SK-N-MC (cell line): ENCODE measurements at places on chromosomes 16 and 17.

- no peak for DNase-seq
Observed at GRCh38 chr17:9802294-9802693, 10.9 kb upstream of the DHRS7C start.

DNA sequence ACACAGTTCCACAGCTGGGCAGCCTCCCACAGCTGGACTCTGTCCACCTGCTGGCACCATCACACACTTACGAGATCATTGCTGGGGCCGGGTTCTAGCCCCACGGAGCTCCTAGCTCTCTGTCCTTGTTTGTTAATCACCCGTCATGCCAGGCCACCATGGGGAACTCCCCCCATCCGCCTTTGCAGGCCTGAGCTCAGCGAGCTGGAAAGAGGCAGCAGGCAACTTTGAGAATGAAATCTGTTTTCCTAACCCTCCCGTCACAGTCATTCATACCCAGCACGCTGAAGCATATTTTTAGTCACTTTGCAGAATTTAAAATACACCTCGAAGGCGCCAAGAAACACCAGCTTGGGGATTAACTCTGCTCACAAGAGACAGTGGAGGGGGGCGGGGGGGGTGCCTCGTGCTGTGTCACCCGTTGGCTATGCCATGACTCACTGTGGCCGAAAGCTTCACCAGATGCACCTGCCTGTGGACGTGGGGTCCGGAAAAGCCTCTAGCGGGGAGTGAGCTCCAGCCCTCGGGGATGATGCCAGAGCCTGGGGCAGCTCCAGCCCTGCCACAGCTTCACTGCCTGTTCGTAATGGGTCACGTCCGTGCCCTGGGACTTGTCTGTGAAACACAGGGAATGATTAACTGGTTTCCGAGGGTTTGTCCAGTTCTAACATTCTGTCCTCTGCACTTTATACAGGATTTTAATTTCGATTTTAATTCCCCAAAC lies 1.4 kb upstream of the SPNS2 start:
- no peak for DNase-seq

- no peak for DNase-seq
Observed at GRCh38 chr17:43467981-43468581, 15.7 kb upstream of the DHX8 start.

DNA sequence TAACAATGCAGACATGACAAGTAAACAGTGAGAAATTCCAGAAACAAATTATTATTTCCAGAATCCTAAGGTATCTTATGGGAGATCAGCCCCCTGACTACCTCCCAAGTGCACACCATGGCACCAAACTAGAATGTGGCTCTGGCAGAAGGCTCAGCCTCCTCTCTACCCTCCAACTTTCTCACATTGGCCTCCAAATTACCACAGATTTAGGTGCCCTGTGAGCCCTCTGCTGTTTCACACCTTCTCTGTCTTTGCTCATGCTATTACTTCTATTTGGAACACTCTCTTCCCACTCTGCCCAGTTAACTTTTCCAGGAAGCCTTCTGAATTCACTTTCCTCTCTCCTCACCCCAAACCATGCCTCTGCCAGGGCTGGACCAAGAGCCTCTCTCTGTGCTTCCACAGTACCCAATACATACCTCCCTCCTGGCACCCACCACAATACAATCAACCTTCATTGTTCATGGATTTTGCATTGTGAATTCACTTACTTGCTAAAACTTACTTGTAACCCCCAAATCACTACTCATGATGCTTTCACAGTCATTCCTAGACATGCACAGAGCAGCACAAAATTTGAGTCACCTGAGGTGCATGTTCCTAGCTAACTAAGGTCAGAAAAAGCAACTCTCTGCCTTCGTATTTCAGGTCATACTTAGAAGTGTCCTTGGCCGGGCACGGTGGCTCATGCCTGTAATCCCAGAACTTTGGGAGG lies 31.4 kb downstream of the SMG6 start:
- no peak for DNase-seq

DNA sequence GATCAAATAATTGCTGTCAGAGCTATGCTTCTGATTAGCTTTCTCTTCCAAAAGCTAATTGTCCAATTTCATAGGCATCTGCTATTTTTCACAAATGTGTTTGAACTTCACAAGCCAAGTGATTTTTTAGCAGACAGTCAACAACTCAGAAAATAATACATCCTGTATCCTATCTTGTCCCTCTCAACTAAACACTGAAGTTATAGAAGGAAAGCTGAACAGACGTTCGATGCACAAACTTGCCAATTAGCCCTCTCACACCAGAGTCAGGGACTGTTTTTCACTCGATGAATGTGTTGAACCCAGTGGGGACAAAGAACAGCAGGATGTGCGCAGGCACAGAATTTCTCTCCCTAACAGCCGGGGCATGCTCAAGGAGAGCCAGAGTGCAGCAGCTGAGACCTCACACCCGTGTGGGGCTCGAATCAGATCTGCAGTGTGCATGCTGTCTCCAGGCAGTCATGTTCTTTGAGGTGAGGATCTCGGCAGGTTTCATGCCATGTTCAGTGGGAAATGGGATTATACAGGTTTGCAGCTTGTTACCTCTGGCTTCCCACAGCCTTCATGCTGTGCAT lies 246.7 kb upstream of the SDK2 start:
- DNase-seq = no peak
